HFF-Myc (cell line): ENCODE measurements at places on chromosomes 2 and 18.

DNA sequence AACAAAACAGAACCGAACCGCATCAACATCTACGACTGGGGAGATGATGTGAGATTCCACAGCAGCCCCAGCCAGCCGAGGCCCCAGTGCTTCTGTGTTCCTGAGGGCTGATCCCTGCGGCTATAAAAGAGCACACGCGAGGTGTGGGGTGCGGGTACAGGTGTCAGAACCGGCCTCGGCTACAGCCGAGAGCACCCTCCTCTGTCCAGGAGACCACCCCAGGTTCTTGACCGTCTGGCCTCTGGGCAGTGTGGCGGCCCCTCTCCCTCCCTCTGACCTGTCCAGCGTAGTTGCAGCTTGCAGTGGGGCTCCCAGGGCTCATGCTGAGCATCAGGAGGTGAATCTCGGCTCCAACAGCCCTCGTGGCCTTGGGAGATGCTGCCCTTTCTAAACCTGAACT lies 23.7 kb downstream of the RTP5 start:
- no peak for DNase-seq

- no peak for DNase-seq
Measured at GRCh38 chr18:46035696-46036680, 36.1 kb downstream of the PSTPIP2 start.

GRCh38 chr2:113876503-113877387 lies 13.1 kb upstream of the ACTR3 start:
- DNase-seq = no peak

DNA sequence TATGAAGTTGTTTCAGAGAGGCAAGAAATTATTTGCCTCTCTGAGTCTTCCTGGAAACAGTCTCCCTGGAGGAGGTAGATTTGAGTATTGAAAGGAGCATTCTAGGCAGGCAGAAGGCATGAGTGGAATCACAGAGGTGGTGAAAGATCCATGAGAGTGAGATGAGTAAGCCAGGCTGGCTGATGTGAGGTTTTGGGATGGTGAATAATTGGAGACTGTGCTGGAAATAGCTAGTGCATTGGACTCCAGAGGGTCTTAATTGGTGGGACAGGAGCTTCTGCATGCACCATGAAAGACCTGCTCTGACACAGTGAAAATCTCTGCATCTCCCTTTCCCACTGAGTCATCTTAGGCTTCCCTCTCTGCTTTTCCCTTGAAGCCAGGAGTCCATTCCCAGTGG lies 46.3 kb downstream of the CDC42EP3 start:
- DNase-seq = no peak
